ENCODE measurements at places on chromosomes 6 and 20.
A peak's percentile ranks its signal among the peaks of the same experiment; 100 is the strongest.

- peaks cover 52% of the 10 kb centered on the region for H3K36me3 ChIP-seq
- H3K4me3 ChIP-seq = no peak overlapping the region
- H3K27me3 ChIP-seq = peaks cover 16% of the 10 kb centered on the region
- peak overlapping the region; percentile 4 for H3K27ac ChIP-seq
Measured at GRCh38 chr6:46925563-46926253, 4.0 kb upstream of the ADGRF5 start.

DNA sequence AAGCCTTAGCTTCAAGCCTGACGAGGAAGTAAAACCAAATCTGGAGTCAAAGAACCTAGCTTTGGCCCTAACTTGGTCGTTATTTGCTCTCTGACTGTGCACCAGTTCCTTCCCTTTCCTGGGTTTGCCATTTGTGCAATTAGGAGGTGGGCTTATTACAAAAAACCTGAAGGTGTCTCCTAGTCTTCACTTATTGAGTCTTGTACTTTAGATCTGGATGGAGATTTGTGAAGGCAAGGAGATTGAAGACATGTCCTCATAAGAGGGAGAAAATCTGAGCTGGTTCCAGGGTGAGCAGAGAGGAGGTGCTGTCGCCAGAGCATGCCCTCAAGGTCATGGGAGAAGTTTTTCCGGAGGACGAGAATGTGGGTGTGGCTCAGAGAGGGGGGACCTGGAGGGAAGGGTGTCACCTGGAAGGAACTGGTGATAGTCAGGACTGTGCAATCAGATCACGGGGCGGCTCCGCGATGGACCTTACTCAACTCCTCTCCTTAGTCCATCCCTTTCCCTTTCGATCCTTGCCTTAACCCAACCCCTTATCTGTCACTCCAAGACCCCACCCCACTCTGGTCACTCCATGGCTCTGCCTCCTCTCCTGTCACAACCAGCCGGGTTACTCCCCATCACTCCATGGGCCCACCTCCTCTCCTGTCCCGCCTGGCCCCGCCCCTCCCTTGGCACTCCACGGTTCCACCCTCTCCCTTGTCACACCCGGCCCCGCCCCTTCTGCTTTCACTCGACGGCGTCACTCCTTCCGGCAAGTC is 588 bp upstream of the ACSS2 start:
- peaks cover 37% of the 10 kb centered on the region for H3K4me1 ChIP-seq
- no peak for DNase-seq
- peaks cover 10% of the 10 kb centered on the region for H3K27me3 ChIP-seq

- no peaks in the 10 kb centered on the region for H3K4me1 ChIP-seq
- no peaks in the 10 kb centered on the region for H3K36me3 ChIP-seq
- H3K27me3 ChIP-seq = peaks cover 2% of the 10 kb centered on the region
Measured at GRCh38 chr6:54993294-54993693, 146.7 kb downstream of the FAM83B start.

DNA sequence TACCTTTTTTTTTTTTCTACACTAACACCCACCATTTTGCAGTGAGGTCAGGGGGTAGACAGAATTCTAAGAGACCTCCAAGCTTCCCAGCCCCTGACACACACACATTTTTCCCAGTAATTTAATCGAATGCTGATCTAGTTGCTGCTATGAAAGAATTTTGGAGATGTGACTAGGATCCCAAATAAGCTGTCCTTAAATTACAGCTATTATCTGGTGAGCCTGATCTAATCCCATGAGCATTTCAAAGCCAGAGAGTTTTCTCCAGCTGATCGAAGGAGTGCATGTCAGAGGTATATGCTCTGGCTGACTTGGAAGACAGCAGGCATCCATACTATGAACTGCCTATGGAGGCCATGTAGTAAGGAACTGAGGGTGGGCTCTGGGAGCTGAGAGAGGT is 503.8 kb upstream of the MARCKS start:
- peaks cover 18% of the 10 kb centered on the region for H3K4me1 ChIP-seq
- H3K36me3 ChIP-seq = no peaks in the 10 kb centered on the region
- H3K27ac ChIP-seq = no peak overlapping the region
- no peak for DNase-seq
- no peak overlapping the region for H3K4me3 ChIP-seq
- peaks cover 2% of the 10 kb centered on the region for H3K27me3 ChIP-seq

GRCh38 chr6:157989541-157990289 is 8.1 kb downstream of the SYNJ2 start:
- peaks cover 33% of the 10 kb centered on the region for H3K4me1 ChIP-seq
- H3K27ac ChIP-seq = no peak overlapping the region
- H3K4me3 ChIP-seq = no peak overlapping the region
- no peak for DNase-seq

GRCh38 chr20:16246870-16247269 is 326.4 kb downstream of the KIF16B start:
- H3K4me1 ChIP-seq = no peaks in the 10 kb centered on the region
- no peak overlapping the region for H3K27ac ChIP-seq
- H3K4me3 ChIP-seq = no peak overlapping the region
- H3K27me3 ChIP-seq = no peaks in the 10 kb centered on the region
- no peak for DNase-seq

- H3K4me1 ChIP-seq = peaks cover 37% of the 10 kb centered on the region
- peaks cover 3% of the 10 kb centered on the region for H3K36me3 ChIP-seq
- H3K27ac ChIP-seq = no peak overlapping the region
- H3K4me3 ChIP-seq = no peak overlapping the region
- no peaks in the 10 kb centered on the region for H3K27me3 ChIP-seq
- no peak for DNase-seq
Measured at GRCh38 chr6:25608558-25609174, 43.3 kb upstream of the SCGN start.

GRCh38 chr6:165910184-165910966 is 247.3 kb upstream of the PDE10A start:
- H3K4me3 ChIP-seq = no peak overlapping the region
- H3K27me3 ChIP-seq = peaks cover 4% of the 10 kb centered on the region
- H3K4me1 ChIP-seq = no peaks in the 10 kb centered on the region
- peaks cover 4% of the 10 kb centered on the region for H3K36me3 ChIP-seq
- H3K27ac ChIP-seq = no peak overlapping the region
- no peak for DNase-seq

- H3K4me3 ChIP-seq = no peak overlapping the region
- no peak for DNase-seq
- H3K27ac ChIP-seq = no peak overlapping the region
- H3K27me3 ChIP-seq = no peaks in the 10 kb centered on the region
- no peaks in the 10 kb centered on the region for H3K4me1 ChIP-seq
Measured at GRCh38 chr6:92024110-92024509, 1395.2 kb downstream of the EPHA7 start.

GRCh38 chr20:2364044-2364443 is 16.7 kb upstream of the TGM6 start:
- no peak for DNase-seq
- no peak overlapping the region for H3K4me3 ChIP-seq
- H3K27ac ChIP-seq = no peak overlapping the region
- H3K36me3 ChIP-seq = no peaks in the 10 kb centered on the region
- H3K27me3 ChIP-seq = no peaks in the 10 kb centered on the region

DNA sequence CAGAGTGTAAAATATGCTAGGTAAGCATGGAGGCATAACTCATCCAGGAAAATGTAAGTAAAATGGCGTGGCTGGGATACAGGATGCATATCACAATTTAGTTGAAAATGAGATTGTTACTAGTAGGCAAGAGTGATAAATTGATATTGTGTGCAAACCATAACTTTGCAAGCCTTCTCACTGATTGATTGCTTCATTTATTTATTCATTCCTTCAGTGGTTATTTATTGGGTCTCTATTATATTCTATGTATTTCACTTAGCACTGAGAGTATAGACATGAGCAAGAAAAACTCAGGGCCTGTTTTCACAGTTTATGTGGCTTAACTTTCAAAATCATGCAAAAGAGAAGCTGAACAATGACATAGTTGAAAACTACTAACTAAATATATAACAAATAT is 241.0 kb upstream of the EYS start:
- no peaks in the 10 kb centered on the region for H3K27me3 ChIP-seq
- no peak for DNase-seq
- no peak overlapping the region for H3K4me3 ChIP-seq

DNA sequence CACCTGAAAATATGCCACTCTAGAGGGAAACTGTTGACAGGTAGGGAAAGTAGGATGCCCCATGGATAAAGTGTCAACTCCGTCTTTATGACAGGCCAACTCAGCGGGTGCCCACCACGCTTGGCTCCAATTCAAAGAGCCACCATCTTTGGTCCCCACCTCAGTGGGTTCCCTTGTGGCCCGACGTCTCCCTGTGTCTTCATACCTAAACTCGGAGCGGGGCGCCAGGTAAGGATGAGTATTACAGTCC is 277 bp downstream of the MDC1 start:
- peaks cover 5% of the 10 kb centered on the region for H3K27me3 ChIP-seq
- H3K27ac ChIP-seq = peak overlapping the region; percentile 99
- H3K4me3 ChIP-seq = peak overlapping the region; percentile 98
- H3K36me3 ChIP-seq = peaks cover 44% of the 10 kb centered on the region
- no peak for DNase-seq

DNA sequence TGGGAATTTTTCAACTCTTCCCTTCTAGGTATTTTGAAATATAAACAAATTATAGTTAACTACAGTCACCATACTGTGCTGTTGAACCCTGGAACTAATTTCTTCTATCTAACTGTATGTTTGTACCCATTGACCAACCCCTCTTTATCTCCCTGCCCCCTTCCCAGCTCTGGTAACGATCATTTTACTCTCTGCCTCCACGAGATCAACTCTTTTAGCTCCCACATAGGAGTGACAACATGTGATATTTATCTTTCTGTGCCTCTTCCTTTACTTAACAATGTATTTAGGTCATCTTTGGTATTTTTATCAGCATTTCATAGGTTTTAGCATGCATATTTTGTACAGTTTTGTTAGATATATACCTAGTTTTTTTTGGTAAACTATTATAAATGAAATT is 45.9 kb downstream of the ASXL1 start:
- H3K27ac ChIP-seq = no peak overlapping the region
- no peaks in the 10 kb centered on the region for H3K4me1 ChIP-seq
- peaks cover 4% of the 10 kb centered on the region for H3K36me3 ChIP-seq
- no peaks in the 10 kb centered on the region for H3K27me3 ChIP-seq

DNA sequence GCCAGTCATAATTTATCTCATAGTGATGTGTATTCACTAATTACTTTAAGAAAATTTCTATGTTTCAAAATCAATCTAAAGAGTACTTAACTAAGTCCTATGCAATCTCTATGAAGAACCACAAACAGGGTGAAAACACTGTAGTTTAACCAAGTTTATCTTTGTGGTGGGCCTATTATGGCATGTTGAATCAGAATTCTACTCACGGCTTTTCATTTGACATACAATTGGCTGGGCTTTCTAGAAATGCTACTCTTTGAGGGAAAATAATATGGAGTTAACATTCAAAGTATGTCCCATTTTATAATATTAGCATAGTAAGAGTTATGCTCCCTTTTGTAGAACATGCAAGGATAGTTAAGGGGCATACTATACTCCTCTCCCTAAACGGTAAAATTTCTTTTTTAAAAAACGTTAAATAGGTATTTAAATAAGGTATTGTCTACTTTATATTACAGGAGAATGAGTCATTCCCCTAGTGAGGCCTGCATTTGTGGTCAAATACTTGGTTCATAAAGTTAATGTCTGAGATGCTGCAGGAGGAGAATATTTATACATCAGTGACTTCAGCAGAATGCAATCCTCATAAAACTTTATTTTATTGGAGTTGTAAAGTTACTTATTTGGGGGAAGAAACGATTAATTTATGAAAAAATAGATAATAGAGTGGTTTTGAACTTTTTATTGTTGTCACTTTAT is 1.8 kb downstream of the MOXD1 start:
- peaks cover 3% of the 10 kb centered on the region for H3K27me3 ChIP-seq
- DNase-seq = no peak
- peaks cover 8% of the 10 kb centered on the region for H3K4me1 ChIP-seq

GRCh38 chr20:24657878-24658620 is 188.6 kb downstream of the SYNDIG1 start:
- no peak overlapping the region for H3K4me3 ChIP-seq
- DNase-seq = no peak
- H3K27ac ChIP-seq = no peak overlapping the region
- peaks cover 3% of the 10 kb centered on the region for H3K27me3 ChIP-seq
- H3K36me3 ChIP-seq = peaks cover 6% of the 10 kb centered on the region
- H3K4me1 ChIP-seq = peaks cover 4% of the 10 kb centered on the region

DNA sequence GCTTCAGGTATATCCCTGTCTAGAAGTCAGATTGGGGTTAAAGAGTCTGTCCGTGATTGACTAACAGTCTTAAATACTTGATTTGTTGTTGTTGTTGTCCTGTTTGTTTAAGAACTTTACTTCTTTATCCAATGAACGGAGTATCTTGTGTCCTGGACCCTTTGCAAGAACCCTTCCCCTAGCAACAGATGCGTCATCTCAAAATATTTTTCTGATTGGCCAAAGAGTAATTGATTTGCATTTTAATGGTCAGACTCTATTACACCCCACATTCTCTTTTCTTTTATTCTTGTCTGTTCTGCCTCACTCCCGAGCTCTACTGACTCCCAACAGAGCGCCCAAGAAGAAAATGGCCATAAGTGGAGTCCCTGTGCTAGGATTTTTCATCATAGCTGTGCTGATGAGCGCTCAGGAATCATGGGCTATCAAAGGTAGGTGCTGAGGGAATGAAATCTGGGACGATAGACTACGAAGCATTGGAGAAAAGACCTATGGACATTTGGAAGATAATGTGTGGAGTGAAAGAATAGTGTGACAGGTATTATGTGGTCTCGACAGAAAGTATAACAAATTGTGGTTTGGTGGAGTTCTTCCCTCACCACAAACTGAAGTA is at the start of gene HLA-DRA:
Gene HLA-DRA, plus strand, starts transcription at position 286 of the 613 bp plus-strand sequence. Its CDS starts 64 bp downstream, at position 350.
- no peaks in the 10 kb centered on the region for H3K36me3 ChIP-seq
- H3K4me1 ChIP-seq = no peaks in the 10 kb centered on the region
- no peak within 1 kb of the TSS for H3K27ac ChIP-seq
- H3K4me3 ChIP-seq = no peak within 1 kb of the TSS
- peaks cover 1% of the 10 kb centered on the region for H3K27me3 ChIP-seq

GRCh38 chr6:11969092-11969491 is 43.0 kb upstream of the HIVEP1 start:
- H3K27ac ChIP-seq = no peak overlapping the region
- no peaks in the 10 kb centered on the region for H3K36me3 ChIP-seq
- DNase-seq = no peak
- H3K4me3 ChIP-seq = no peak overlapping the region
- peaks cover 5% of the 10 kb centered on the region for H3K27me3 ChIP-seq

DNA sequence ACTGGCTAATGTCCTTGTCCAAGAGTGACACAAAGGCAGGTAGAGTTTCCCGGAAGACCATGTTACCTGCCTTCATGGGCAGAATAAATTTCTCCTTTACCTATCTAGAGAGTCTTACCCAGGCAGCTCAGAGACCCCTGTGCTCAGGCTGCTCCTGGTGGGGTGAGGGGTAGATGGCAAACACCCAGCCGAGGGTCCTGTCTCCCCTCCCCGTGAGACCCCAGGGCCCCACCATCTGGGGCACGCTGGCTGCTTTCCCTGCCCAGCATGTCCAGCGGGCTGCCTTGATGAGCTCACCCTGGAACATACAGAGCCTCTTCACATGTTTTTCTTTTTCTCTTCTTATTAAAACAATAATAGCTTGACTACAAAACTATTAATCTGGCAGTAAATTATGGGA is 116.5 kb downstream of the EDN3 start:
- no peaks in the 10 kb centered on the region for H3K36me3 ChIP-seq
- DNase-seq = no peak
- H3K4me1 ChIP-seq = peaks cover 2% of the 10 kb centered on the region
- no peak overlapping the region for H3K4me3 ChIP-seq

All from endothelial cell (in vitro differentiated cells).